ENCODE measurements at places on chromosomes 5 and 9.
A peak's percentile ranks its signal among the peaks of the same experiment; 100 is the strongest.

GRCh38 chr5:52758014-52758413 is 29.7 kb upstream of the ITGA1 start:
- DNase-seq = no peak

DNA sequence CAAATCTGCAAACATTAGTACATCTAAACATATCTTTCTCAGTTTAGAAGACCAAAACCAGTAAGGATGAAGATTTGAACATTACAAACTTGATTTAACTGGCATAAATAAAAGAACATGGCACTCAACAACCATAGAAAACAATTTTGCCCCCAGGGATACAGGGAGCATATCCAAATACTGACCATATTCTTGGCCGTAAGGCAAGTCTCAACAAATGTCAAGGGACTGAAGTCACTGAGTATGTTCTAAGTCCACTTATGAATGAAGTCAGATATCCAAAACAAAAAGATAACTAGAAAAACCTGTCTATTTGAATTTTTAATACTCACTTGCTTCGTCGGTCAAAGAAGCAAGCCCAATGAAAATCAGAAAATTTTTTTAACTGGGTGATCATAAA is 14.1 kb downstream of the FEM1C start:
- DNase-seq = no peak

GRCh38 chr5:139415221-139415861 is 11.5 kb upstream of the SPATA24 start:
- DNase-seq = no peak

- no peak for DNase-seq
Measured at GRCh38 chr9:109926421-109926869, 146.4 kb downstream of the PALM2AKAP2 start.

GRCh38 chr9:74942801-74943200 is 9.9 kb downstream of the C9orf40 start:
- no peak for DNase-seq

DNA sequence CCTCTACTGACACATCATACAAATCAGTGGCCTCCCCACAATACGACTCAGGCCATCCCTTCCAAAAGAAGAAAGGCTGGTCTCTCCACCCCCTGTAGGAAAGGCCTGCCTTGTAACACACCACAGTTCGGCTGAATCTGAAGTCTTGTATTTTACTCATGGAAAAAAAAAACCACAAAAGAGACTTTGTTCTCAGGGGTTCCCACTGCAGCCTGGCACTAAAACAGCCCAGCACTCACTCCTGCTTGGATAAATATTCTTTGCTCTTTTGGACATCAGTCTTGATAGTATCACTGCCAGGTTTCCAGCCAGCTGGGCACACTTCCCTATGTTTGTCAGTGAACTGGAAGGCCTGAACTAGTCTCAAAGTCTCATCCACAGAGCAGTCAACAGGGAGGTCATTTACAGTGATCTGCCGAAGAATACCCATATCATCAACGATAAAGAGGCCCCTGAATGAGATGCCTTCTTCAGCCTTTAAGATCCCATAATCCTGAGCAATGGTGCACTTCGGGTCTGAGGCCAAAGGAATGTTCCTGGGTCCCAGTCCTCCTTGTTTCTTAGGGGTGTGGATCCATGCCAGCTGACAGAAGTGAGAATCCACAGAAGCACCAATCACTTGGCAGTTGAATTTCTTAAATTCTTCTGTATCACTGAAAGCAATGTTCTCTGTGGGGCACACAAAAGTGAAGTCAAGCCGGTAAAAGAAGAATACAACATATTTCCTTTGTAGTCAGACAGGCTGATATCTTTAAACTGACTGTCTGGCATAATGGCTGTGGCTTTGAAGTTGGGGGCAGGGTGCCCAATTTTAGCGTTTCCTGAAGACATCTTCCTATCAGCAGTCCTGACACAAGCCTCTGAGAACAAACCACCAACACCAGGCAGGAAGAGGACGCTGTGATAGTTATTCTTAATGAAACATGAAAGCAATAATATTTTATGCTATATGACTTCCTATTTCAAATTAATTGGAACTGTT is 198.1 kb downstream of the LURAP1L start:
- DNase-seq = no peak

GRCh38 chr5:156137071-156137869 is 189.7 kb upstream of the SGCD start:
- DNase-seq = no peak

DNA sequence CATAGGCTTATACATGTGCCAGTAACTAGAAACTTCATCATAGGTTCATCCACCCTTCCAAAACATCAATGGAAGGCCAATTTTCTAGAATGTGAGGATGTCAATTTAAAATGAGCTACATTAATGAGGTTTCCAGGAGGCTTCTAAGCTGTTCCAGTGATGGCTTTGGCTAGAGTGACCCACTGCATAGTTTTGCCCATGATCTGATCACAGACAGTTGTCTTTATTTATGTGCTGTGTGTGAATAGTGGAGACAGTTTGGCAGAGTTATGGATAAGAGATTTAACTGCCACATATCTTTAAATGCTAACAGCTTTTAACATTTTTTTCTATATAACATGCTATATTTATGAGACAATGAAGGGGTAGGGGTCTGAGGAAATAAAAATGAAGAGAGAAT is 139.0 kb upstream of the ZNF462 start:
- no peak for DNase-seq

GRCh38 chr5:17373814-17374556 is 124.0 kb upstream of the TAF11L2 start:
- DNase-seq = no peak

DNA sequence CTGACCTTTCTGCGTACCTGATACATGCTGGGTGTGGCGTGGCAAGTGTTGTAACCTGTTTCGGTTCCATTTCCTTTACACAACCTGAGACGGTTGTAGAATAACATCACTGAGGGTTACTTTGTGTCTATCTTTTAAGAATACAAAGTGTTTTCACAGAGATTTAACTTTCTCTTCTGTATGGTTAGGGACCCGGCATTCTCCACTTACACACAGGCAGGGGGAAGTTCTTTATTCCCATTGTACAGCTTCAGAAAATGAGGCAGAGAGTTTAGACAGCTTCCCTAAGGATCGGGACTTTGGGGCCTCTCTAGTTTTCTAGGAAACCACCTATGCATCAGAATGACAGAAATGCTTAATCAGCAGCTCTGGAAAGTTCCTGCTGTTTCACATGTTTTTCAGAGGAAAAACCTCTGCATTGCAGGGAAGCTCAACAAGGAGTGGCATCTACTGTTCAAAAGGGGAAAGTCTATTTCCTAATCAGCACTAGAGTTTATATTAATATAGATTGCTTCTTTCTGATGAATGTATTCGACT is 41.3 kb downstream of the CAST start:
- DNase-seq = no peak

- DNase-seq = no peak
Measured at GRCh38 chr5:39266442-39266841, 47.1 kb upstream of the FYB1 start.

DNA sequence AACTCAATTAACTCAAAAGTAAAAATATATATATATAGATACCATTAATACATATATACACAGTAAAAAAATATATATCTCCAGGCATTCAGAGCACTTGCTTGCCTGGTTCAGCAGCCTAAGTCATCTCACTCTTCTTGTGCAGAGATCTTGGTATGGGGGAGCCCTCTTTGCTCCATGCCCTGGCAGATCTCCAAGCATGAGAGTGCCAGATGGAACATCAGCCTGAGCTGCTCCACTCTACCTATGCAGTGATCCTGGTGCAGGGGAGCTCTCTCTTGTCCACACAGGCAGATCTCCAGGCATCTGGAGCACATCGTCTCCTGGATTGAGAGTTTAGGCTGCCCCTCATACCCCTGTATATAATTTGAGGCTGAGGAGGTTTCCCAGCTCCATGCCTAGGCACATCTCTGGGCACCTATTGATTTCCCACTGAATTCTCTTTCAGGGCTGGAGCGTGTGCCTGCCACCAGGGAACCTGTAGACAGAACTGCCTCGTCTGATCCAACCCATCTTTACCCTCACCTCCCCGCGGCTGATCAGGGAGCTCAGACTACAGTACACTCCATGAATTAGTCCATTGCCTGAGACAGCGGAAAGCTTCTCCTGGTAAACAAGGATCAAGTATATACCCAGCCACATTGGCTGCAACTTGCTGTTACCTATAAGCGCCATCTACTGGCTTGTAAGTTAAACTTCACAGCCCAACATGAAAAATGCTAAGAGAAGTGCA is 342.4 kb upstream of the GRIA1 start:
- peak; percentile 61 for DNase-seq

DNA sequence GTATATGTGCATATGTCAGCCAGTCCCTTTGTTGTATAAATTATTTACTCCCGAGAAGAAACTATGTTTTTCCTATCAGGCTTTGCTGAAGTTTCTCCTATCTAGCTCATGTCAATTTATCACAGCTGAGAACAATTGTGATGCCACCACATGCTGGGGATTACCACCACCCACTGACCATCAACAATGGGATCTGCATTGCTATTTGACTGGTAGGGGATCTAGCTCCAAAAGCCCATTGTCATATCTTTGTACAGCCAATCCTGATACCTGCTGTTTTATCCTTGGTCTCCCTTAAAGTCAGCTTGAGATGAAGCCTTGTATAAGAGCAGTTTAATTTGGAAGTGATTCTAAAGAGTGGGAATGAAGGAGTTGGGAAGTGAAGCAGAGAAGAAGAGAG is 53.9 kb upstream of the KCNN2 start:
- DNase-seq = no peak

DNA sequence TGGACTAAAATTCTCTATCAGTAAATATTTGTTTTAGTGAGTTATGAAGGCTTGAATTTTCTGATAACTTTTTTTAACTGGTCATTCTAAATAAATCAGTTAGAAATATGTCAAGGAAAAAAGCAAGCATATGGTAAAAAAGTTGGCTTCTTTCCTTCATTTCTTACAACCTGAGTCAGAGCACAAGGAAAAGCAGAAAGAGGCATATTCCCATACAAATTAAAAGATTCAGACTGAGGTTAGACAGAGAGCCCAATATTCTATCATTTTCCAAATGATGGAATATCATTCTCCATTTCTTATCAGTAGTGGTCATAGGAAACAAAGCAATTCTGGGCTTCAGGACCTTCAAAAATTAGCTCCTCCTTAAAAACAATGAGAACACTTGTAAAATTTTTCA is 732.1 kb downstream of the MAT2B start:
- no peak for DNase-seq

- peak; percentile 73 for DNase-seq
Measured at GRCh38 chr5:151298063-151298855, 5.3 kb downstream of the SLC36A3 start.

- DNase-seq = no peak
Measured at GRCh38 chr5:6317116-6317798, 61.1 kb downstream of the MED10 start.

DNA sequence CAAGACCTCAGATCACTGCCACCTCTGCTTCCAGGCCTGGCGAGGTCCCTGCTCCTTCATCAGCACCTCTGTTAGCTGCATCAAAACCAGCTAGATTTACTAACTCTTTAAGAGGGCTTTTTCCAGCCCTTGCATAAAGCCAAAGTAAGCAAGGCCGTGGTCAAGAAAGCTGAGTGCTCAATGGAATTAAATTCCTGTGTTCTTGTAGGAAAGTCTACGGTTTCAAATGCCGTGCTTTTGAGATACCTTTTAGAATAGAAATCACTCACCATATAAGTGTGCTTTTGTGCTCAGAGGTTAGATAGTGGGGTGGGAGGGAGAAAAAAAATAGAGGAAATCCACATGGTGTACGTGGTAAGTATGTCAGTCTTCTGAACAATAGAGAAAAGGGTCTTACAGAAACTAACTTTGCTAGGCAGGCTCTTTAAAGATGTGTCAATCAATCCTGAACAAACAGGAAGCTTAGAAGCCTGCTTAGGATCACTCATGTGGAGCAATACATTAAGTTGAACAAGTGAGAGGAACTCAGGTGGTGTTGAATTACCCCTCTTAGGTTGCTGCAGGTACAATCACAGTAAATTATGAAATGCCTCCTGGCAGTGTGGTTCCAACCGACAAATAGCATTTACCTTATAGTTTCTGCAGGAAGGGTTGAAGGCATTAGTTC is 79.7 kb downstream of the SEMA6A start:
- no peak for DNase-seq

GRCh38 chr5:140633021-140633471 is at the start of gene CD14:
CD14 (minus strand) TSS chr5:140633175; CDS start chr5:140633071, 104 bp downstream.
- no peak for DNase-seq

DNA sequence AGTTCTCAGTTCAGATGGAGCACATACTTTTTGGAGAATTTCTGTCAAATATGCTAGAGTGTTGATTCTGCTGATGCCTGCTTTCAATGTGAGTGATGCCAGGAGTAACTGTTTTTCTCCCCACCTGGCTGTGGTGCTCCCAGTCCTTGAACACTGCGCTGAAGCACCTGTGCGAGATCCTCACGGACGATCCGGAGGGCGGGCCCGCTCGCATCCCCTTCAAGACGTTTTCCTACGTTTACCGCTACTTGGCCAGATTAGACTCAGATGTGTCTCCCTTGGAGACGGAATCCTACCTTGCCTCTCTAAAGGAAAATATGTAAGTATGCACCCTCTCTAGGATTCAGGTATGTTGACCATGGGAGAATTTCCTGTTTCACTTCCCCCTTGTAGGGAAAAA is 19.4 kb downstream of the ROPN1L start:
- DNase-seq = no peak

DNA sequence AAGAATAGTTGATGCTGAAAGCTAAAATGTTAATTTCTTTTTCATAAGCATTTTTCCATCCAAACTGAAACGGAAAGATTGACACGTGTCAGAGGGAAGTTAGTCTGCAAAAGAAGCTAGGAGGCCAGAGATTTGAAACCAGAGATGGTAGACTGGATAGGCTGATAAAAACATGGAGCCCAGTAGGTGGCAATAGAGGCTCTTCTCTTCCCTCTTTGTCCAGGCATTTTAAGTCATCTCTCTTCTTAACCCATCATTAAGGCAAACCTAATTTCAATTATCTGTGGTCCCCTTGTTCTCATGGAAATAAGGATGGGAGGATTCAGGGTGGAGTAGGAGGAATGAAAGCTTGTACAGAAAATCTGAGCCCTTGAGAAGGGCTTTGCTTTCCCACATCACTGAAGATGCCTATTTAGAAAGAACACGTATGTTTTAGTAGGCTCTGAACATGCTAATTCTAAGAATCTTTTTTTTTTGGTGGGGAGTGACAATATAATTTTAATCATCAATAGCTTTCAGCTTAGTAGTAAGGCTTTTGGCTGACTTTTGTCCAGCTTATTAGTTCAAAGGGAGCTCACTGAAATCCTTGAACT is 66.6 kb downstream of the ZNF474 start:
- DNase-seq = peak; percentile 73

- DNase-seq = no peak
Measured at GRCh38 chr9:104025945-104026344, 68.2 kb upstream of the SMC2 start.

DNA sequence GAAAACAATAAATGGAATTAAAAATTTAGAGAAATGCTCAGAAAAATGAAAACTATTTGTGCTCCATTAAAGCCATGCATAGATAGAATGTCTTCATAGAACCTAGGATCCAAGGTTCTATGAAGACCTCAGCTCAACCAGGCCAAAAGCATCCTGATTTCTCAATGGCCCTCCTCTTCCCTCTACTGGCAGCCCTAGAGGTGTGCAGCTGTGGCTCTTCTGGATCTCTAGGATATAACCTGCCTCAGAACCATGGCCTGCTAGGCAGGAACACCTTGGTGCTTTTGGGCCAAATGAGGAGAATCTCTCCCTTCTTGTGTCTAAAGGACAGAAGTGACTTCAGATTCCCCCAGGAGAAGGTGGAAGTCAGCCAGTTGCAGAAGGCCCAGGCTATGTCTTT is 15.1 kb downstream of the IFNA1 start:
- no peak for DNase-seq

- no peak for DNase-seq
Measured at GRCh38 chr9:136505406-136506403, 22.9 kb upstream of the SEC16A start.

- DNase-seq = no peak
Measured at GRCh38 chr5:143527808-143528207, 124.3 kb upstream of the NR3C1 start.

Data from SW 1271 (cell line).